ENCODE measurements at places on chromosomes 3 and 15.

DNA sequence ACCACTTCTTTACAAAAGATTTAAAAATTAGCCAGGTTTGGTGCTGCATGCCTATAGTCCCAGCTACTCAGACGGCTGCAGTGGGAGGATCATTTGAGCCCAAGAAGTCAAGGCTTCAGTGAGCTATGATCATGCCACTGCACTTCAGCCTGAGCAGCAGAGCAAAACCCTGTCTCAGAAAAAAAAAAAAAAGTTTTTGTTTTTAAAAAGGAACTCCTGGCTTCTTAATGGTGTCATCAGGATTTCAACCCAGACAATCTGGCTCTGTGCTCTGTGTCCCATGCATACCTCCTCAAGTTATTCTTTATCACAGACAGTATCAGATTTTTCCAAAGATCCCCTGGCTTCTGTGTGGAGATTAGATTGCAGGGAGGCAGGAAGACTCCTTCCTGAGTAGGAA, 64.2 kb upstream of the IL12A start:
- DNase-seq = no peak

- no peak for DNase-seq
Observed at GRCh38 chr3:59422312-59422711, 372.5 kb upstream of the CFAP20DC start.

GRCh38 chr15:66644869-66645268, 57.2 kb upstream of the SMAD6 start:
- DNase-seq = no peak

DNA sequence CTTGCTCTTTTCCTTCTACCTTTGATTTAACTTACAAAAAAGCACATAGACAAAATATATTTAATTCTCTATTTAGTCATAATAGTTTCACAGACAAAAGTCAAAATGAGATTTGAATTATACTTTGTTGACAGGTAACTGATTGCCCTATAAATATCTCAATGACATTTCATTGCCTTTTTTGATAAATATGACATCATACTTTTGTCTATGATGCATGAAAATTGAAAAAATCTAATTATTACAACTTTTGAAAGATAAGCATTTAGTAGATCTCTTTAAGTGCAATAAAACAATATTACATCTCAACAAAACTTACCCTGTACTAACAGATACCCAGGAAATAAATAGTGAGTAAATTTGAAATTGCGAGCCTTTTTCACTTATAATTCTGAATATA, 147.9 kb downstream of the SERPINI1 start:
- DNase-seq = no peak
